ENCODE measurements at places on chromosomes 4 and X. TPM values are rescaled to one million over a fixed set of nuclear protein-coding genes. Genes with fewer than 3 reads are reported as not detected.

GRCh38 chr4:176205299-176205698 lies 9.9 kb upstream of the SPATA4 start:
- DNase-seq: no peak
- no peaks in the 10 kb centered on the region for H3K4me1 ChIP-seq
- H3K27me3 ChIP-seq: no peaks in the 10 kb centered on the region

DNA sequence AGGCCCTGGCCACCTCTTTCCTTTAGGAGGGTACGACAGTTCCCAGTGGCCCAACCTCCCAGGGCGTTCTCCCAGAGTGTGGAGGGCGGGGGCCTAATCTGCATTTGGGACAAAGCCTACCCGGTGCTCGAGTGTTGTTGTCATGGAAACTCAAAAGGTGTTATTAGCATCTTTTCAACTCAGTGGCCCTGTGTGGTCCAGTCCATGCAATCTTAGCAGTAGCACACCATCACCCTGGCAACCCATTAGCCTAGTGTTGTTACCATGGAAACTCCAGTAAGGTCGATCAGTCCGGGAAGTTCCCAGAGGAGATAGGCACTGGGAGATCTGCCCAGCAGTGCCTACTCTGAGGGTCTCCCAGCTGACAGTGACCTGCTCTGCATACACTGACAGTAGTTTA lies 20.2 kb downstream of the APLN start:
- H3K4me3 ChIP-seq: no peak overlapping the region
- H3K27me3 ChIP-seq: no peaks in the 10 kb centered on the region
- H3K4me1 ChIP-seq: peaks cover 15% of the 10 kb centered on the region
- DNase-seq: no peak
- H3K36me3 ChIP-seq: no peaks in the 10 kb centered on the region
- no peak overlapping the region for H3K27ac ChIP-seq

DNA sequence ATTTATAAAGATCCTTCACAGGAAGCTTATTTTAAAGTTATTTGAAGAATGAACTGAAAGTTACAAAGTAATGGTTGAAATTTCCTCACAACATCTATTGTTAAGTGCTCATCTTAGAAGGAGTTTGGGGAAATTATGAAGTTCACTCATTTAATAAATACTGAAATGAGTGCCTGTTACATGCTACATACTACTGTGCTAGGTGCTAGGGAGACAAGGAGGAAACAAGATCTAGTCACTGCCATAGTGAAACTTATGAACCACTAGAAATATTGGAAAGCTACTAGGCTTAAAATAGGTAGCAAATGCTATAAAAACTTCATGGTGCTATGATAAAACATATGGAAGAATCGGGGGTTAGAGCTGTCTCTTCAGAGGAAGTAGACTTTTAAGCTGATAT lies 97.1 kb downstream of the JADE1 start:
- H3K36me3 ChIP-seq: peaks cover 2% of the 10 kb centered on the region
- DNase-seq: no peak
- H3K4me3 ChIP-seq: no peak overlapping the region
- H3K27me3 ChIP-seq: no peaks in the 10 kb centered on the region

The POF1B gene
- 1.9 TPM for polyA plus RNA-seq

The TENM3 gene
- 2.1 TPM for polyA plus RNA-seq

The SYP gene
- polyA plus RNA-seq: 3.6 TPM

- no peak for DNase-seq
- H3K4me1 ChIP-seq: peaks cover 2% of the 10 kb centered on the region
- H3K27me3 ChIP-seq: no peaks in the 10 kb centered on the region
- no peak overlapping the region for H3K4me3 ChIP-seq
These were observed 83.4 kb downstream of the TNIP2 start for GRCh38 chr4:2672700-2673099.

The PNMA6A gene
- 1.5 TPM for polyA plus RNA-seq

DNA sequence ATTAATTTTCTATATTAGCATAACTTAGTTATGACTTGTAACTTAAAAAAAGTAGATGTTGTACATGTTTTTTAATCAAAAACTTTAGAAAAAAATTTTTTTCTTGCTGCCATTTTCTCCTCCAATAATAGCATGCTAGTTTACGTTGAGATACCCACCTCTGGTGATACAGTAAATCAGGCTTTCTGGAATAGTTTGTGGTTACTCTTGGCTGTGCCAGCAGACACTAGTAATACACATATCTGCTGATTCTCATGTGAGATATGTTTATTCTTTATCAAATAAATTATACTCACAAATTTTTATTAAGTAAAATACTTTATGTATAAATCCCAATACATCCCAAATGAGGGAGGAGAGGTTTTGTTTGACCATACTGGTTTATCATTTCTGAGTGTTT lies 117.3 kb downstream of the KLHL8 start:
- H3K4me1 ChIP-seq: no peaks in the 10 kb centered on the region
- no peaks in the 10 kb centered on the region for H3K27me3 ChIP-seq
- no peak overlapping the region for H3K4me3 ChIP-seq
- no peak for DNase-seq

DNA sequence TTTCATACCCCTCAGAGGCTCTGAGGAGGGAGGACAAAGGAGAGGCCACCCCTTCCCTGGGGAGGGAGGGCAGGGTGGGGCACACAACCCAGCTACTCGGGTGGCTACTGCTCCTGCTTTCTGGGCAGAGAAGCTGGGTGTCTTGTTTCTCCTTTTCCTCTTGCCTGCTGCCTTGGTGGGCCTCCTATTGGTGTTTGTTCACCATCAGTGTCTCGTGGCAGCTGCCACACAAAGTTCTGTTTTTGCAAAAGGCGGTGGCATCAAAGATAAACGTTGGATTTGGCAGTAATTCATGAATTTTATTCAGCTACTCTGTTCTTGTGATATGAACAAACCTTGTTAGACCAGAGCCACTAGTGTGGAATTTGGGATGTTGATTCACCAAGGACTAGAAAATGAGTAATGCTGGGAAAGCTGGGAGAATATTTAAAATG lies 153.0 kb upstream of the SCML1 start:
- H3K4me1 ChIP-seq: no peaks in the 10 kb centered on the region
- no peak for DNase-seq
- no peak overlapping the region for H3K4me3 ChIP-seq
- no peaks in the 10 kb centered on the region for H3K36me3 ChIP-seq
- no peak overlapping the region for H3K27ac ChIP-seq
- no peaks in the 10 kb centered on the region for H3K27me3 ChIP-seq

The GSX2 gene
- 0.14 TPM for polyA plus RNA-seq

- H3K4me3 ChIP-seq: no peak overlapping the region
- H3K27ac ChIP-seq: no peak overlapping the region
- no peaks in the 10 kb centered on the region for H3K36me3 ChIP-seq
- no peak for DNase-seq
- H3K4me1 ChIP-seq: peaks cover 2% of the 10 kb centered on the region
- H3K27me3 ChIP-seq: no peaks in the 10 kb centered on the region
These were observed 170.8 kb upstream of the GATB start for GRCh38 chr4:151931563-151931962.

The SPP1 gene
- polyA plus RNA-seq: 64.8 TPM

DNA sequence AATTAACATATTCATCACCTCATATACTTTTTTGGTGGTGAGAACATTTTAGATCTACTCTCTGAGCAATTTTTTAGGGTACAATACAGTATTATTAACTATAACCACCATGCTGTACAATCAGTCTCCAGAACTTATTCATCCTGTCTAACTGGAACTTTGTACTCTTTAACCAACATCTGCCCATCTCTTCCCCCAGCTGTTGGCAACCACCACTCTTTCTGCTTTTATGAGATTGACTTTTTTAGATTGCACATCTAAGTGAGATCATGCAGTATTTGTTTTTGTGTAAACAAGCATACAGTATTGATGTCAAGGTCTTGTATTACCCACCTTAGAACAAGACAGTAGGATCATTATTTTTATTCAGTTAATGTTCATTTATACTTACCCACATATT lies 516.8 kb downstream of the RPA4 start:
- H3K36me3 ChIP-seq: no peaks in the 10 kb centered on the region
- no peaks in the 10 kb centered on the region for H3K27me3 ChIP-seq
- H3K4me1 ChIP-seq: no peaks in the 10 kb centered on the region
- H3K4me3 ChIP-seq: no peak overlapping the region

The TGIF2LX gene
- not detected for polyA plus RNA-seq

Data from thymus (tissue), 14 donors.